Fibroblast of the aortic adventitia (primary cell): ENCODE measurements at places on chromosomes 13 and 19.

- peak; percentile 67 for DNase-seq
These were observed 67.4 kb downstream of the KCNRG start for GRCh38 chr13:50082426-50083281.

GRCh38 chr13:64529874-64530485 lies 2700.2 kb downstream of the PCDH9 start:
- DNase-seq = peak; percentile 28

DNA sequence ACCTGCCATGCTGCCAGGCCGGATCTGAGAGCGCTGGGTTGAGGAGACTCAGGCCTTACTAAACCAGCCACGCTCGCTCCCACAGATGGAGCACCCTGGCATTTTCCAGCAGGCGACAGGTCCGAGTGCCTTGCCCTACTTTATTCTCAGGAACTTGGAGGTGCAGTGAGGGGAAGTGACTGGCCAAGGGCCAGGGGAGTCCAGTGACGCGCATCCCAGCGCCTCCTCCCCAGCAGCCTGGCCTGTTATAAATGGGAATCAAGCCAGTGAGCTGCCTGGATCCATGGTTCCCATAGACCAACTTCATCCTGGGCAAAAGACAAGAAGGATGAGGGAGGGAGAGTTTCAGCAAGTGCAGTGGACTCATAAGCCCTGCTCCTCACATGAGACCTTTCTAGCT lies 35.5 kb downstream of the TMED1 start:
- DNase-seq = no peak

- no peak for DNase-seq
These were observed 999 bp upstream of the ZNF264 start for GRCh38 chr19:57190301-57190700.

GRCh38 chr13:96650301-96650886 lies 343.9 kb downstream of the OXGR1 start:
- peak; percentile 72 for DNase-seq

- peak; percentile 71 for DNase-seq
These were observed 816 bp downstream of the USF2 start for GRCh38 chr19:35269438-35270117.

DNA sequence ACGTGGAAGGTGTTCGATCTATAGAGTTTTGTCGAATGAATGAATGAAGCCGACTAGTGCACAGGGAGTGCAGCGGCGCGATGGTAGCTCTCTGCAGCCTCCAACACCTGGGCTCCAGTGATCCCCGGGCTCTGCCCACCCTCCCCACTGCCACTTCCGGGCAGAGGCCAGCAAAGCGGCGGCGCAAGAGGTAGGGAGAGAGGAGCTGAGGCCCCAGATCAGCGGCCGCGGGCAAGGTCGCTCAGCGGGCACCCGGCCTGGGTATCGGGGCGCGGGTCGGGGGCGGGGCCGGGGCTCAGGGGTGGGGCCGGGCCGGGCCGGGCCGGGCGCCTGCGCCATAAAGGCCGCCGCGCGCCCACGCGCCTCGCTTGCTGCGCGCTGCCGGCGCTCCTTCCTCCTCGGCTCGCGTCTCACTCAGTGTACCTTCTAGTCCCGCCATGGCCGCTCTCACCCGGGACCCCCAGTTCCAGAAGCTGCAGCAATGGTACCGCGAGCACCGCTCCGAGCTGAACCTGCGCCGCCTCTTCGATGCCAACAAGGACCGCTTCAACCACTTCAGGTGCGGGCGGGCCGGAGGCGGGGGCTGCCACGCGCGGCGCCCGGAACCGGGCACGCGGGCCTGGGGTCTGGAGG lies at the start of gene GPI:
GPI (plus strand) TSS at position 367 of the 633 bp plus-strand sequence; CDS start at position 438, 71 bp downstream.
- peak; percentile 22 for DNase-seq

- DNase-seq = no peak
These were observed 6.5 kb upstream of the SUPT20H start for GRCh38 chr13:37065890-37066526.

- DNase-seq = peak; percentile 96
These were observed at the start of gene CHMP2A for GRCh38 chr19:58554494-58555368. Gene CHMP2A (minus strand): TSS chr19:58555105. CDS start chr19:58554212, 893 bp downstream.
